Hair follicle dermal papilla cell (primary cell): ENCODE measurements at places on chromosomes 12 and 14. TPM values are rescaled to one million over a fixed set of nuclear protein-coding genes. Genes with fewer than 3 reads are reported as not detected.

The CCDC197 gene
- total RNA-seq, result not detected in 2 replicates

The PPM1H gene
- total RNA-seq, result 0.49 and 0.85 TPM in 2 replicates

The PSMB5 gene
- total RNA-seq, result 114 and 115 TPM in 2 replicates

The RIN3 gene
- total RNA-seq, result 10.0 and 15.6 TPM in 2 replicates

The NGB gene
- total RNA-seq, result not detected in 2 replicates

The SDS gene
- not detected in 2 replicates for total RNA-seq

The NANOG gene
- not detected in 2 replicates for total RNA-seq

The SYT1 gene
- total RNA-seq, result 0.85 and 2.1 TPM in 2 replicates

The DAO gene
- total RNA-seq, result not detected in 2 replicates

The KLHL33 gene
- 0.32 and 0.49 TPM in 2 replicates for total RNA-seq

The APPL2 gene
- 91.0 and 96.9 TPM in 2 replicates for total RNA-seq
